ENCODE measurements at places on chromosomes 5 and 9.

DNA sequence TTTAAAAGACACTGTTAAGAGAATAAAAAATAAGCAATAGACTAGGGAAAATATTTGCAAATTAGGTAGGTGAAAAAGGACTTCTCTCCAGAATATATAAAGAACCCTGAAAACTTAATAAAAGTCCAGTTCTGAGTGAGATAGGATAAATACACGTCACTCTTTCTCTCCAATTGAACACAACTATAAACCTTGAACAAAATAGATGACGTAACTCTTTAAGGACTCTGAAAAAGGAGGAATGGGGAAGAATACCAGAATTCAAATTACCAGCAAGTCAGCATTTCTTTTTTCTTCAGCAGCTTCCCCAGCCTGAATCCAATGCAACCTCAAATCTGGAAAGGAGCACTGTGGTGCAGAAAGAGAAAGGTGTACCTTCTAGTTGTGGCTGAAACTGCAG lies 6.8 kb upstream of the WDR41 start:
- DNase-seq = no peak

DNA sequence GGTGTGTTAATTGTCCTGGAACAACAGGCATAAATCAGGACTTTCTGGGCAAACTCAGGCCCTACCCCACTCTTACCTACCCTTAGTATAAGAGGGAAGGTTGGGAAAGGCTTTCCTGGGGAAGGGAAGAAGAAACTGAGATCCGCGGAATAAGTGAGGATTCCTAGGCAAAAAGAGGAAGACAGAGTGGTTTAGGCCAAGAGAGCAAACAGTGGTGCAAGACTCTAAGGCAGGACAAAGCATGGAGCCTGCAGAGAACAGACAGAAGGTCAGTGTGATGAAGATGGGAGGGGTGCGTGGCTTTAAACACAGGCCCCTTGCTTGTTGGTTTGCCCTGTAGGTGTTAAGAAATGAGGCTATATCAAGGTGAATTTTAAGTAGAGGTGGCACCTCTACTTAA lies 69.4 kb downstream of the TMC1 start:
- no peak for DNase-seq

GRCh38 chr9:17433526-17433925 lies 145.3 kb upstream of the SH3GL2 start:
- DNase-seq = no peak

DNA sequence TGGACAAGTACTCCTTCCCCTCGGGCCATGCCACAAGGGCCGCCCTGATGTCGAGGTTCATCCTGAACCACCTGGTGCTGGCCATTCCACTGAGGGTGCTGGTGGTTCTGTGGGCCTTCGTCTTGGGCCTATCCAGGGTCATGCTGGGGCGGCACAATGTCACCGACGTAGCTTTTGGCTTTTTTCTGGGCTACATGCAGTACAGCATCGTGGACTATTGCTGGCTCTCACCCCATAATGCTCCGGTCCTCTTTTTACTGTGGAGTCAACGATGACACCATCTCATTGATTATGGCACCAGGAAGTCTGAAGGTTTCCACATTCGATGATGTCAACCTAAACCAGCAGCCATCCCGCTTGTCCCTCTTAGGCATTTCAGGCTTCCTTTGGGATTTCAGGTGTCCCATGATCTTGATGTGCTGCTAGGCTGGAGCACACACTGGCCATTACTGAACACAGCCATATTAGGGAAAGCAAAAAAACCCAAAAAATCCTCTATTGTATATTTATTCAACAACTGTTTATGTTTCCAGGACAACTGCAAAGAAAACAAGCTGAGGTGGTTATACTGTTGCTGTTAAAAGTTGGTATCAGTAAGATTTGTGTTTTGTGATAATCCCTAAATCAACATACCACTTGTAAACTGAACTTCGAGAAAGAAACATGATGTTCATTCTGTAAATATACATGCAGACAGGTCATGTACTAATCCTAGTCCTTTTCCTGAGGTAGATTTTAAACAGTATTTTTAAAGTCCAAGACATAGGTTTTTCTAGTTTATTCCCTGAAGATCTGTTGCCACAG lies 1.1 kb downstream of the PLPP6 start:
- DNase-seq = no peak

GRCh38 chr5:57768745-57769144 lies 286.1 kb upstream of the ACTBL2 start:
- DNase-seq = no peak

DNA sequence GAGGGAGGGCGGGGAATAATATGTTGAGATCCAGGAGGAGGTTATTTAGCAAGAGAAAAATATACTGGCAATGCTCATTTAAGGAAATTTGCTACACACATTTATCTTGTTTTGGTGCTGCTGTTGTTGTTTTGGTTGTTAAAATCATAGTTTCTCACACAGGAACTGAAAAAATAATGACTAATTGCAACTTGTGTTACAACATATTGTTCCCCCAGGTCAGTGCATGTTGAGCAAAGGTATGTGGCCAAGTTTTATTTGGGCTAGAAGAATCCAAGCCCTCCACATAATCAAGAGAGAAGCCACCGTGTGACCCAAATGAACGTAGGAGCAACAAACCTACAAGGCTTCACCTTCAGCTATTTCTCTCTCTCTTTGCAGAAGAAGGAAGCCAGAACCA lies 220.3 kb upstream of the DAPK1 start:
- no peak for DNase-seq

- DNase-seq = no peak
Observed at GRCh38 chr9:5592904-5593303, 36.0 kb upstream of the RIC1 start.

DNA sequence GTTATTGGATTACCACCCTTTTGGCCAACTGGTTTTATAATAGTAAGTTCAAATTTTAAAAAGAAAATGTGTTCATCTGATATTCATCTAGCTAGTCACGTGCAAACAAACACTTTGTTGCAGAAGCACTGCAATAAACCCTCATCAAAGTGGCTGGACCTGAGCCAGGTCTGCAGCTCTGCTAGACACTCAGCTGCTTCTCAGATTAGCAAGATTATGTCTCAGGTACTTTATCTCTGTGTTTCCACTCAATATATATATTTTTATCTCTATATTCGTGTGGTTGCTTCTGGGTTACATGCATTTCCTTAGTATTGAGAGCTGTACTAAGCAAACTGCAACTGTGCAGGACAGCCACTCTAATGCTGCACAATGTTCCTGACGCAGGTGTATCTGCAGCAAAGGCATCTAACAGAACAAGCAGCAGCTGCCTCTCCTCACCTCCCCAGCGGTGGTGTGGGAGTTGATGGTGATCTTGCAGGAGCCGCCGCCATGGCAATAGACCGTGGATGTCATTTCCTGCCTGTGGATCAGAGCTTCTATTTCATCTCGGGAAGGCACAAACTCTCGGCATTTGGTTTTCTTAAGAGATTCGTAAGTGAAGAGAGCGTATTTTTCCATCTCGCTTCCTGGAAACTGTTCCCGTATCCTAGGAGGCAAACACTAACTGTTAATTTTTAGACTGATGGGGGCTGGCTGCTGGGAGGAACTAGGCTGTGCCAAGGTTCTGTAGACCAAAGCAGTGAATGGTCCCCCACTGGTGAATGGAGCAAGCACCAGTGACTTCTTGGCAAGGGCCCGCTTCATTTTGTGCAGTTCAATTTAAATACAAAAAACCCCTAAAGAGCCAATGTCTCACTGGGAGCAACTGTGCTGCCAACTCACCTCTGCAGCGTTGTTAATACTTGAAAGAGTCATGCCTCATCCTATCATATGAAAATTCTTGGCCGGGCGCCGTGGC lies 56.7 kb upstream of the RETREG1 start:
- no peak for DNase-seq

GRCh38 chr9:80928697-80929096 lies 760.6 kb downstream of the TLE1 start:
- no peak for DNase-seq

DNA sequence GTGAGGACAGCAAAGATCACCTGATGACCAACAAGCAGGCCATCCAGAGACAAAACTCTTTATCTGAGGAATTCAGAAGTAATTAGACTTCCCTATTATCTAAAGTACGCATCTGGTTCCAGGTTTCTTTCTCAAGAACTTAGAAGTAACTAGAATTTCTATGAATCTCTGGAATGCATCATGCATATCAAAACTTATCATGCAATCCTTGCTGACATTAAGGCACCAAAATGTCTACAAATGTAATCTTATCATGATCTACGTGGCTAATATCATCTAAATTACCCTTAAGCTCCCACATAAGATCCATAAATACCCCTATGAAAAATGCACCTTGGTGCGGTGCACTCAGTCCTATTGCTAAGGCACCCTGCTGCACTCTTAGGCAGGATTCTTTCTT lies 488.1 kb upstream of the TLE4 start:
- DNase-seq = no peak

GRCh38 chr5:135264451-135265440 lies 134.3 kb downstream of the MACROH2A1 start:
- DNase-seq = no peak

DNA sequence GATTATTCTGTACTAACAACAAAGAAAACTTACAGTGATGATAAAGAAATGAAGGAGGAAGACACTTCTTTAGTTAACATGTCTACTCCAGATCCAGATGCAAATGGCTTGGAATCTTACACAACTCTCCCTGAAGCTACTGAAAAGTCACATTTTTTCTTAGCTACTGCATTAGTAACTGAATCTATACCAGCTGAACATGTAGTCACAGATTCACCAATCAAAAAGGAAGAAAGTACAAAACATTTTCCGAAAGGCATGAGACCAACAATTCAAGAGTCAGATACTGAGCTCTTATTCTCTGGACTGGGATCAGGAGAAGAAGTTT lies 67.9 kb downstream of the VCAN start:
- no peak for DNase-seq

GRCh38 chr9:90095682-90096081 lies 490.9 kb downstream of the GADD45G start:
- no peak for DNase-seq

DNA sequence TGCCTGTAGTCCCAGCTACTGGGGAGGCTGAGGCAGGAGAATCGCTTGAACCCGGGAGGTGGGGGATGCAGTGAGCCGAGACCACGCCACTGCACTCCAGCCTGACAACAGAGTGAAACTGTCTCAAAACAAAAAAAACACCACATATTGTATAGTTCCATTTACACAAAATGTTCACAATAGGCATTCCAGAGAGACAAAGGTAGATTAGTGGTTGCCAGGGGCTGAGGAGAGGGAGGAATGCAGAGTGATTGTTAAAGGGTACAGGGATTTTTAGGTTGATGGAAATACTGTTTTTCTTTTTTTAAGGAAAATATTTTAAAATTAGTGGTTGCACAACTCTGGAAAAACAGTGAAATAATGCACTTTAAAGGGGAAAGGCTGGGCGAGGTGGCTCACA lies 19.6 kb downstream of the ETF1 start:
- no peak for DNase-seq

GRCh38 chr9:87787735-87788134 lies 61.8 kb downstream of the CTSL start:
- DNase-seq = no peak

All from heart right ventricle (tissue), 16 donors.